Ovary (tissue), 10 donors: ENCODE measurements at places on chromosomes 3 and 15. TPM values are rescaled to one million over a fixed set of nuclear protein-coding genes. Genes with fewer than 3 reads are reported as not detected.

XCR1 gene
- 0.18 TPM for total RNA-seq

- H3K27ac ChIP-seq: no peak overlapping the region
- DNase-seq: no peak
- no peaks in the 10 kb centered on the region for H3K36me3 ChIP-seq
- H3K4me3 ChIP-seq: no peak overlapping the region
- H3K27me3 ChIP-seq: no peaks in the 10 kb centered on the region
Observed at GRCh38 chr3:152213203-152213602, 55.5 kb upstream of the MBNL1 start.

DNA sequence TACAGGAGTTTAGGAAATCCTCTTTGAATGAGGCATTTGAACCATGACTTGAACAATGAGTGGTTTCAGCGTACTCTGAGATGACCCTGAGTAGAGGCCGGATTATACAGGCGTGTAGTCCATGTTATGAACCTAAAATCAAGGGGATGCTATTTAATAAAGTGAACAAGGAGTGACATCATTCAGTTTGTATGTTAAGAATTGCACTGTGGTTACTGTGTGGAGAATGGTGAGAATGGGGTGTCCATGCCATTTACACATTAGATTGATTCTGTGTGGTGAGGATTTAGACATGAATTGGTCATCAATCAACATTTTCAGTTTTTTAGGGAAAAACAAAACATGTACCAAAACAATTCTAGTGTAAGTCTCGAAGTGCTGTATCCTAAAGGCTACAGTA is 65.8 kb downstream of the TPRG1 start:
- H3K4me1 ChIP-seq: no peaks in the 10 kb centered on the region
- no peak overlapping the region for H3K27ac ChIP-seq
- no peak overlapping the region for H3K4me3 ChIP-seq
- no peak for DNase-seq
- H3K36me3 ChIP-seq: no peaks in the 10 kb centered on the region

- no peaks in the 10 kb centered on the region for H3K36me3 ChIP-seq
- DNase-seq: no peak
- H3K27me3 ChIP-seq: no peaks in the 10 kb centered on the region
- no peak overlapping the region for H3K27ac ChIP-seq
- no peaks in the 10 kb centered on the region for H3K4me1 ChIP-seq
Observed at GRCh38 chr3:72661115-72661457, 187.2 kb downstream of the SHQ1 start.
